ENCODE measurements at places on chromosomes 2 and 18.

- no peak for DNase-seq
These were observed 11.5 kb downstream of the PPP1R7 start for GRCh38 chr2:241161646-241162281.

GRCh38 chr18:9766076-9766481 is 58.0 kb downstream of the RAB31 start:
- DNase-seq, result no peak

- no peak for DNase-seq
These were observed 6.7 kb upstream of the CNNM3 start for GRCh38 chr2:96809216-96809882.

- DNase-seq, result no peak
These were observed 244.6 kb upstream of the UBE2E3 start for GRCh38 chr2:180735799-180736198.

- no peak for DNase-seq
These were observed 4.7 kb upstream of the RAB11FIP5 start for GRCh38 chr2:73117441-73117840.

GRCh38 chr2:79789811-79790210 is 277.0 kb downstream of the CTNNA2 start:
- no peak for DNase-seq

GRCh38 chr18:45009756-45010155 is 329.1 kb downstream of the SETBP1 start:
- DNase-seq, result no peak

GRCh38 chr18:37663446-37663845 is 97.8 kb upstream of the CELF4 start:
- no peak for DNase-seq

- no peak for DNase-seq
These were observed 29.2 kb upstream of the HPCAL1 start for GRCh38 chr2:10273215-10274175.

DNA sequence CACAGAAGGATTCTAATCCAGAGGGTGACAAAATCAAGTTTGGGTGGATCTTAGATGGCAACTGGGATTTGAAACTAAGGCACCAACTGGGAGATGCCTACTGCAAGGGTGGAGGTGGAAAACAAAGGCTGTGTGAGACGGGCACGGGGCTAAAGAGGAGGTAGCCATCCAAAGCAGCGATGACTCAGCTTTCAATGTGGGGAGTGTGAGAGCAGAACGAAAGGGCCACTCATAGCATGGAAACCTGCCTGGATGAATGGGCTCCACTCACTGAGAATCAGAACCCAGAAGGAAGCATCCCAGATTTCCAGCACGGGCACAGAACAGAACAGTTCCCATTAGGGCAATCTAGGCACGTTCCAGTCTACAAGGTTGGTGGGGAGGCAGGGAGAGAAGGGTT is 159.5 kb downstream of the COL4A4 start:
- DNase-seq, result no peak

GRCh38 chr2:68722712-68723111 is 11.9 kb upstream of the ARHGAP25 start:
- no peak for DNase-seq

DNA sequence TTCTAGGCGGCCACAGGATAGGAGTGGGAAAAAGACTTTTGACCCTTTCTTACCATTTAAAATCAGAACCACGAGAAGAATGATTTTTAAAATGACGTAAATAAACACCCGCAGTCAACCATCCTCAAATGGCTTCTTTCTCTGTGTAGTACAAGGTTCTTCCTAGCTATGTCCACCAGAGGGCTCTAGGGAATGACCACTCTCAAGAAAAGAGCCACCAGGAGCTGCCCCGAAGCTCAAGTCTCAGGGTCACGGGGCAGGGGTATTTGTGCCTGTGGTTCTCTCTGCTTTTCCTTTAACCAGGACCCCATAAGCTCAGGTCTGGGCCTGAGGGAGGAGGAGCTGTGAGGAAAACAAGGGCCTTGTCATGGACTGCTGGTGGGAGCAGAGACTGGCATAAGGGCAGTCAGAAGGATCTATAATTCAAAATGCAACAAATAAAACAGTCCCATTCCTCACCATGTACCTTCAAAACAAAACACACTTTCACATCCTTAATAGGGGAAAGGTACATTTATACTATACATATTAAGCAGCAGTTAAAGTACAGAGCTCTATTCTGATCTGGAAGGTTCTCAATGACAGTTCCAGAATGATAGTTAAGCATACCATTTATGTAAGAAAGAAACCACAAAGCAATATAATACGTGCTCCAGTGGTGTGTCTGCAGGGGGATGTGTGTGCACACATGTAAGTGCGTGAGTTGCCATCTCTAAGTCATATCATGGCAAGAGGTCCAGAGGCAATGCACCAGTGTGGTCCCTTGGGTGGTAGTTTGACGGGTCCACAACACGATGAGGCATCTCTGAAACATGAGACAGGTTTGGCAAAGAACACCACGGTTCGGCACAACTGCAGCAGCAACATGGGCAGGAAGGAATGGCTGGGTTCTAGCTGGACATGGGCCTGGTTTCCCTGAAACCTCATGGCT is 18.6 kb downstream of the LYPD1 start:
- no peak for DNase-seq

DNA sequence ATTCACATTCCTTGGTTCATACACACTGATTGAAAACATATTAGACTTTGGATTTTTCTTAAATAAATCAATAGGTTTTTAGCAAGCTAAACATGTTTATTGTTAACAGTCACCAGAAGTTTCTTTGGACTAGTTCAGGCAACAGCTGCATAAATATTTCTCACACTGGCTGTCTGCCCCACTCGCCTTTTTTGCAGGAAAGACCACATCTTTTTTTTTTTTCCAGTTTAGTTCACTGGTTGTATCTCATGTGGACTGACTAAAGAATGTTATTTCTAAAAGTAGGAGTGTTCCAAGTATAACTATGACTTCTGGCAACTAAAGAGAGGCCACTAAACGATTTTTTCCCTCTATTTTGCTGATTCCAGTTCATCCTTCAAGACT is 31.1 kb downstream of the SLC40A1 start:
- DNase-seq, result no peak

GRCh38 chr2:109129921-109130722 is 1.1 kb downstream of the SH3RF3 start:
- no peak for DNase-seq

DNA sequence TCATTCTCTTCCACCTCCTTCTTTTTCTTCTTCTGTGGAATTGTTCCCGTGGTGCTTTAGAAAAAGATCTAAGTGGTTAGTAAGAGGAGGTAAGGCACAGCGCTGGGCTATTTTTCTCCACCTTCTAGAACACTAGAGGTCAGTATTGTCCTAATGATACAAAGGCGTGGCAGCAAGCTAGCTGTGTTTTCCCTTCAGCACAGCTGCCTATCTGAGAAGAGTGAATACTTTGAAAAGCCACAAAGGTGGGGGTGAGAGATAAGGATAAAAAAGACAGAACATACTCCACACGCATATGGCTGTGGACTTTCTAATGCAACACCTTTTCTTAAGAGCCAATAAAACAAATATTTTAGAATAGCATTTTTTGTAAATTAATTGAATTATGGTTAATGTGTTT is 2.1 kb downstream of the CNTNAP5 start:
- no peak for DNase-seq

DNA sequence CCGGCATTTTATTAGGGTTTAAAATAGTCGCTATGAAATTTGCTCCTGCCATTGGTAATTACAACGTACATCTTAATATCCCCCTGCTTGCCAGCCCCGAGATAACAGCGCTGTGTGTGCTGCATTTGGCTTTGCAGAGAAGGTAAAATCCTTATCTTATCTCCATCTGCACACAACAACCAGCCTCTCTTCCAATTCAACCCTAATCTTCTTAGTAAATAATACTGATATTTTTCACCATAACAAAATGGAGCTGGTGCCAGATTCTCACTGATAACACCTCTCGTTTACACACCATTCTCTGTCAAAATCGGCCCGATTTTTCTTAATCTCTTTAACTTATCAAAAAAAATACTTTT is 61.4 kb upstream of the SIX3 start:
- DNase-seq, result no peak

- no peak for DNase-seq
These were observed 150.7 kb downstream of the CTIF start for GRCh38 chr18:48689548-48689947.

DNA sequence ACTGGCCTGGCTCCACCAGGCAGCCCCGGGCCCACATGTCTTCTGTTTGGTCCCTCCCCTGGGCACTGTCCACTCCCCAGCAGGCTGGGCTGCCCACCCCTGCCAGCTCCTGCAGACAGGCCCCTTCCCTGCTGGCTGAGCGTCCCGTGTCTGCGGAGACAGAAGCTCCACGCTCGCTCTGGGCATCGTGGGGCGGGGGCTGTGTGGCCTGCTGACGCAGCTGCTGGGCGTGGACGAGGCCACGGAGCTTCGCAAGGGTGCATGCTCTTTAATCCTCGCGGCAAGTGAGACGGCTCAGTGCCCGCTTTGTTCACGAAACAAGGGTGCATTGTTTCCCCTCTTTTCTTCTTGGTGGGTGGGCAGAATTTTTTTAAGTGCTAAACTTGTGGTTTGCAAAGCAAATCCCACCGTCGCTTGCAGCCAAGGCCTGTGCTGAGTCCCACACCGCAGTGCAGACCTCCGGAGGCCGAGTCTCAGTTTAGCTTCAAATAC is 132.8 kb upstream of the CTDP1 start:
- DNase-seq, result no peak

DNA sequence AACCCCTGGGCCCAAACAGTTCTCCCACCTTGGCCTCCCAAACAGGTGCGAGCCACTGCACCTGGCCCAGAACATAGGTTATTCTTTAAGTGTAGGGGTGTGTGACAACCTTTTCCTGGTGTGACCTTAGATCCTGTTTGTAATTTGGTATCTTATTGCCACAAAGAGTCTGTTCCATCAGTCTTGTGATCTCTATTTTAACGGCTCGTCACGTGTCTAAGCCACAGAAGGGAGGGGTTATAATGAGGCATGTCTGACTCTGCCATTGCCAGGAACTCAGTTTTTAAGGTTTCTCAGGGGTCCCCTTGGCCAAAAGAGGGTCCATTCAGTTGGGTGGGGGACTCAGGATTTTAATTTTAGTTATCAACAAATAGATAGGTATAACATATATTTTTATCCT is 4.4 kb upstream of the ALS2 start:
- no peak for DNase-seq

DNA sequence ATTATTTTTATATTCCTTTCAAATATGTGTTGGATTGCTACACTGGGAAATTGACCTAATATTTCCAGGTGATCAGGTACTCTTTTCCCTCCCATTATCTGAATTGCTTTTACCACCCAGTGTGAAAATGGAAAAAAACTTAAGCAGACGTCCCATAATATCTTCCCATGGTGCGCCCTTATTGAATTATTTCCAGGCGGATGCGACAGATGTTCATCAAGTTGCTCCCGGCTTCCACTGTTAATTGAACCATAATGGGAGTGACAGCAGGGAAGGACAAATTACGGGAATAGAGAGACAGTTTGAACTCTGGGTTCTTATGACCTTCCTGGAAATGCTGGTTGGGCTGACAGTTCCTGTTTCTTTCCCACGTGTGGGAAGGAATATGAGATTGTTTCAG is 93.3 kb downstream of the THSD7B start:
- no peak for DNase-seq

DNA sequence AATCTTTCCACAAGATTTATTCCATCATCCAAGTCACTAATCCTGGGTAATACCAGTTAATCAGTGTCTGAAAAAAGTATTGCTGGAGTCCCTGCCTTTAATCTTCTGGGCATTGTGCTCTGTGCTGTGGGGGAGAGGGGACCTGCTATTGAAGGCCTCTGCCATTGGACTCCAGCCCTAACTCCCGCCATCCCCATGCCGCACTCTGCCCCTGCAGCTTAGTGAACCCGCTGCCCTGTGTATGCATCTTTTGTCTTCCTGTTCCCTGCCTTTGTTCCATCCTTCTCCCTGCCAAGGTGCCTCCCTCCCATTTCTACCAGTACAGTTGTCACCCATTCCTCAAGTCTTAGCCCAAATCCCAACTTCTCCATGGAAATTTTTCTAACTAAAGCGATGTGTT is 113.8 kb upstream of the EPAS1 start:
- DNase-seq, result no peak

GRCh38 chr2:133171393-133172004 is 396.8 kb downstream of the NCKAP5 start:
- no peak for DNase-seq

GRCh38 chr2:168200930-168201583 is 46.3 kb downstream of the STK39 start:
- DNase-seq, result no peak

Data from activated CD4-positive, alpha-beta T cell treated with anti-CD3 and anti-CD28 coated beads, Interleukin-2, amount 50 U/mL, for 24 hours (primary cell).